CD14-positive monocyte (primary cell): ENCODE measurements at places on chromosomes 11 and 22.

DNA sequence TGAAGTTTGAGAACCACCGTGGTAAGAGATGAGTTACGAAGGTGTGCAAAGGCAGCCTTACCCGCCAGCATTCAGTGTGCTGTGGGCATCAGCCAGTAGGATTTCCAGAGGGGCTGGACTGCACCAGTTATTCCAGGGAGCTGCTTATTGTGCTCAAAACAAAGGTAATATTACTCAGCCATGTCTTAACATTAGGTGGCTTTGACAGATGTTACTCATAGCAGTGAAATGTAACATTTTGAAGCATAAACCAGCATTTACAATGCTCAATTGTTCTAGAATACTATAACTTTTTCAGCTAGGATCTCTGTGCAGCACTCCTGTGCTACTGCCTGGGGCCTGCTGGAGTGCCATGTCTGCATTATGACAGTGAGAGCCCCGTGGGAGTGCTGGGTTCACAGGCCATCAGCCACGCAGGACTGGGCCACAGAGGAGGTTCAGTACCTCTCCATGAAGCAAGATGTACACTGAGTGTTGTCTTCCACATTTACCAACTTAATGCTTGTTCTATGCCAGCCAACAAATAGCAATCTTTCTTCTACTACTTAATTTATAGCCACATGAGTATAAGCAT lies 238.1 kb downstream of the CADM1 start:
- no peak for DNase-seq

GRCh38 chr22:44988671-44989070 lies 21.1 kb downstream of the PHF21B start:
- DNase-seq, result no peak

- no peak for DNase-seq
These were observed 19.4 kb upstream of the IL17RA start for GRCh38 chr22:17065433-17065832.

- no peak for DNase-seq
These were observed 152.3 kb downstream of the FEZ1 start for GRCh38 chr11:125343718-125344131.

- no peak for DNase-seq
These were observed 437.7 kb downstream of the BUD13 start for GRCh38 chr11:116335078-116335477.

- DNase-seq, result no peak
These were observed 6.6 kb upstream of the FUT4 start for GRCh38 chr11:94537031-94537600.

GRCh38 chr11:63553759-63554158 lies 9.4 kb downstream of the PLAAT2 start:
- no peak for DNase-seq

DNA sequence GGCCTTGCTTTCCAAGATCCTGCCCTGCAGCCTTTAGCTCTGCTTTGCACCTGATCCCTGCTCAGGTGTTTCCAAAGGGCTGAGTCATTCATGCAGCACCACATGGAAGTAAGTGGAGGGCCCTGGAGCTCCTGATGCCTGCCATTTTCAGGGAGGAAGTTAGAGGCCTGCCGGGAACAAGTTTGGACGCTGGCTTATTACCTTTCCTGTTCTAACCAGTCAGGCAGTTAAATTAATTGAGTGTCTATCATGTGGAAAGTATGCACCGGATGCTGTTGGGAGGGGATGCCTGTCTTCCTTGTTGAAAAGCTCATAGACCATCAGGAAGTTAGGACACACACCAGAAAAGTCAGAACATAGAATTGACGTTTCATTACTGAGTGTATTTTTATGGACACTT lies 73.7 kb upstream of the PLET1 start:
- DNase-seq, result no peak

GRCh38 chr11:134346101-134346975 lies 14.6 kb downstream of the GLB1L2 start:
- no peak for DNase-seq

DNA sequence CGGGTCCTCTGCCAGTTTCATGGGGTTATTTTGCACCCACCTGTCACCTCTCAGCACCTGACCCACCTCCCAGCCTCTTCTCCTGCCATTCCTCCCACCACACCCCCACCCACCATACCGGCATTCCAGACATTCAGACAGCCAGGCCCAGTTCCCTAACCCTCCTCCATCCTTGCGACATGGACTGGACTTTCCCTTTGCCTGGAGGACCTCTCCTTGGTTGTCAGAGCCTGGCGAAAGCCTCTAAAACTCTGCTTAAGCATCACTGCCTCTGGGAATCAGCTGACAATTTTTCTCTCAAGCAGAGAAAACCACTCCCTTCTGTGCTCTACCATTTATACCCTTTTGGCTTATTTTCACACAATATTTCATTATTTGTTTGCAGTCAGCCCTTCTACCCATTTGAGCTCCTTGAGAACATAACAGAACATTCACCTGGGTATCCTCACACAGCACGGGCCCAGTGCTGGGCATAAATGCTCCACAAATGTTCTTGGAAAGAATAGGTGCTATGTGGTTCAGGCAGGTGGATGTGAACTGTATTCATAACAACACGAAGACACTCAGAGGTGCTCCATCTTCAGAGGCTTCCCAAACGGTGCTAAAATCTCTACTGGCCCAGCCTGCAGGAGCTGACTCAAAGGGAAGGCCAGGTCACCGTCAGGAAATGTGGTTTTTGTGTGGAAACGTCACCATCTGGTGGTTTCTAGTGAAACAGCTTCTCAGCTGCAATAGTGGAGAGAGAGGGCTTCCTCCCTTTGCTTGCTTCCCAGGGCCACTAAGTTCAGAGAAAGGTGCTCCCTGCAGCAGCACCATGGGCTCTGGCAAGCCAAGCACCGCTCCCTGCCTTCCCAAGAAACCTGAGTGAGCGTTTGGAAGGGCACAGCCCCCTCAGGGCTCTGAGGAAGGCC lies 10.4 kb downstream of the SPATA19 start:
- no peak for DNase-seq

GRCh38 chr22:35782504-35782903 lies 64.8 kb downstream of the APOL5 start:
- no peak for DNase-seq

DNA sequence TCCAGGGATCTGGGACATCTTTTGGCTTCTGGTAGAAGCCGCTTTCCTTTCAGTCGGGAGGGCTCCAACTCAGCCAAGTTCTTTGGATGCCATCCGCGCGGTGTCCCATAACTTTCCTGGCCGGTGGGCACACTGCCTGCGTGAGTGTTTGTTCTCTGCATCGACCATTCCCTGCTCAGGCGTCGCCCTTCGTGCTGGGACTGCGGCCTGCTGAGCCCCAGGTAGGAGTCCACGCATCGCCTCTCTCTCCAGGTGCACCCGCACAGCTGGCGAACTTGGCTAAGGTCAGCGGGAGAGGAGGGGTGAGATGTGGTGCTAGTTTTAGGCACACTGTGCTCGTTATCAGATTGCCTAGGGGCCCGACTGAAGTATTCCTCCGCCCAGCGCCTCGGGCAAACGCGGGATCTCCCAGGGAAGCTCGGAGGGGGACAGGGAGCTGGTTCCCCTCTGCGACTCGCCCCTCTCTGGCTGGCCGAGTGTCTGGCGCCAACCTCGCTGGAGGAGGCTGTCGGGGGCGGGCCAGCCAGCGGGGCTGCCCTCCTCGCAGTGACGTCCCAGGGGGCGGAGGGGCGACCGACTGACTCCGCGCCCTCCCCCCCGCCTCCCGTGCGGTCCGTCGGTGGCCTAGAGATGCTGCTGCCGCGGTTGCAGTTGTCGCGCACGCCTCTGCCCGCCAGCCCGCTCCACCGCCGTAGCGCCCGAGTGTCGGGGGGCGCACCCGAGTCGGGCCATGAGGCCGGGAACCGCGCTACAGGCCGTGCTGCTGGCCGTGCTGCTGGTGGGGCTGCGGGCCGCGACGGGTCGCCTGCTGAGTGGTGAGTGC lies at the start of gene LAYN:
LAYN (plus strand) TSS at position 607 of the 823 bp plus-strand sequence; CDS start at position 731, 124 bp downstream.
- no peak for DNase-seq

GRCh38 chr11:34261095-34261494 lies 96.7 kb downstream of the ABTB2 start:
- no peak for DNase-seq

- DNase-seq, result no peak
These were observed 4.0 kb upstream of the FAM111A start for GRCh38 chr11:59138643-59139042.

DNA sequence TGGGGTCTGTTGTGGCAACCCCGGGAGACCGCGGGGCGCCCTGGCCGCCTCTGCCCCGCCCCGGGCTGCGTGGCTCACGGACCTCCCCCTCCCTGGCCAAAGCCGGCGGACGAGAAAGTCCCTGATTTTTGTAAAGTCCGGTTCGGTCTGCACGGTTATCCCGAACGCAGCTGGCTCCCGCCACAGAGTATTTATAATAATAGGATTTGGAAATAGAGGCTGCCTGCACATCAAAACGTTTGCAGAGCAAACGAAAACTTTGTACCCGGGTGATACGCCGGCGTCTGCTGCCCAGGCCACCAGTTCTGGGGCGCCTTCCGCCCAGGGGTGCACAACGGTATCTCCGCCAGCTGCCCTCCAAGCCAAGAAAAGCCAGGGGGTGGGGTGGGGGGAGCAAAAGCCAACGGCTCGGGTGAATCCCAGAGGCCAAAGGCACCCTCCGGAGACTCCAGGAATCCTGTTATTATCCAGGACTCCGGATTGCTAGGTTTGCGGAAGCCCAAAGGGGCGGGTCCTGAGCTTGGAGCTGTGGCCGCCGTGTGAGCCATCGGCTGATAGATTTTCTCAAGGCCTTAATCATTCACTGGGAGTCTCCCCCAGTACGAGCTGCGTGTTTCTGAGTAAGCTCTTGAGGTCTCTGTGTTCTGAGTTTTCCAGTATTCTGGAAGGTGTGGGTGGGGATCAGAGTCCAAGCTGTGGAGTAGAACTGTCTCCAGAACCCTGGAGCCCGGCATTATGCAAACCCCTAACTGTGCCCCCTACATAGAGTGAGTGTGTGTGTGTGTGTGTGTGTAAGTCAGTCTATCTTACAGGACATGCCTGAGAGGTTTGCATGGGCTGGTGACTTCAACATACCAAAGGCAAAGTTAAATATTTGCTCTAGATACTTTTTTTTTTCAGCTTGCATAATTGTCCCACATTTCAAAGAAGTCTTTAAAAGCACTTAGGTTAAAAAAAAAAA lies 673 bp upstream of the SHANK2 start:
- no peak for DNase-seq

DNA sequence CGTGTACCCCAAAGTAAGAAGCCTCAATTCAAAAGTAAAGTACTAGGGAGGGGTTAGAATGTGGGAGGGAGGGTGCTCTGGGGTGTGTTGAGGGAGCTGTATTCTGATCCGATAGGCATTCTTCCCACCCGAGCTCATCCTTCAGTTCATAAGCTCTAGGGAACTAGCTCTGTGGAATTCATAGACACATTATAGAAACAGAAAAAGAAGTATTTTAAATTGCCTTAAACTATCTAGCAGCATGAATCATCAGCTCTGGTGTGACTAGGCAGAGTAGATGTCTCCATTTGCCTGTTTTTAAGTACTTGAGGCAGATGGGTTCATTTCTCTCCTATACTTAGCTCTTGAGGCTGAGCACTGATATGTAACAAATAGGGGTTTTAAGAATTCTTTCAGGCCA lies 7.3 kb upstream of the SGSM3 start:
- DNase-seq, result no peak

DNA sequence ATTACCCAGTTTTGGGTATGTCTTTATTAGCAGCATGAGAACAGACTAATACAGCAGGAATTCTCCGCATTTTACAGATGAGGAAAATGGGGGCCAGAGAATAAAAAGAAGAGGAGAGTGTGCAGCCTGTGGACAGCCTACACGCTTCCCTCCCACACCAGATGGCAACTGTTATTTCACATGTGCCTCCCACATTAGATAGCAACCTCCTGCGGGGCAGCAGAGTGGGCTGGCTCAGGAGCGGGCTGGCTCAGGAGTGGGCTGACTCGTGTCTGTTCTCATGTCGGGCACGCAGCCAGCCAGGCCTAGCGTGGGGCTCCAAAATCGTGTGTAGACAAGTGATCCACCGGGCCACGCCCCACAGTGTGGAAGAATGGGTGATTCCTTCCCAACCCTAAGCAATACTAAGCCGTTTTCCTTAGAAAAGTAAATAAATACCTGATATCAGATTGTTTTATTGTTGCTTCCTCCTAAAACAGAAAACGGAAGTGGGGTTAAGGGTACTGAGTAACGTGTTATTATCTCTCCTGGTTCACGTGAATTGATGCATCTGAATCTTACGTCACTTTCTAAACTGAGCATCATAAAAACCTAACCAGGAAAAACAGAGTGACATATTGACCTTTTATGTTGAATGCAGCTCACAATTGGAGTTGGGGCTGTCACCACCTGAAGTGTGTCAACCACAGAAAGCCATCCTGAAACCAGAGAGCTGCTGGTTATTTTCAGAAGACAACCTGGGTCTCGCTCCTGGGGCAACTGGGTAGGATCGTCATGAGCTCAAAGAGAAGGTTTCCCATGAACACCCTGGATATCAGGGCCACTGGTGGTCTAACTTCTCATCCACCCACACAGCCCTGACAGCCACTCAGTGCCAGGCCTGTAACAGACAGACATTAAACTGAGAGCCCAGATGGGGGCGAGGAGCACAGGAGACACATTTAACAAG lies 3.3 kb downstream of the TTLL1 start:
- DNase-seq, result no peak

DNA sequence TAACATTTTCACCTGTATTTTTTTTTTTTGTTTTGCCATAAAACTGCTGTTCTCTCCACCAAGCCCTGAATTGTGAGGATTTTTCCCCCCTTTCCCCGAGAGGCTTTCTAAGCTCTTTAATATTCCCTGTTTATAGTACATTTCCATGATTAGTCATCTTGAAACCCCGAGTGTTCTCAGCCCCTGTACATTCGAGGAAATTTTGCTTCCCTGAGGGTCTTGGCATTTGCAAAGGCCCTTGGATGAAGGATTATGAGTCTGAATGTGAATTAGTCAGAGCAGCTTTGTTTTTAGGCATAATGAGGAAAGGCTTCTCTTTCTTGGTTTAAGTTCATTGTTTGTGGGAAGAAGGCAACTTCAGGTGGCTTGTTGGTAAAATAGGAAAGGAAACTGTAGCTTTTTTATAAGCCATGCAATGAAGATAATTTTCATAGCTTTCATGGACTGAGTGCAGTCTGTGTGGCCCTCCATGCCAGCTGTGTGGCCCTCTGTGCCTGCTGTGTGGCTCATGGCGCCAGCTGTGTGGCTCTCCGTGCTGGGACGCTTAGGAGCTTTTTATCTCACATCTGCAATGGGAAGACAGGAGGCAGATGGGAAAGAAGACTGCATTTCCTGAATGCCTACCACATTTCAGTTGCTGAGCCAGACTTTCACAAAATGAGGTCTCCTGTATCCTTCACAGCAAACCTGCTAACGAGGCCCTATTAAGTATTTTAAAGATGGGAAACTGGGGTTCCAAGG lies 129.0 kb downstream of the TEAD1 start:
- no peak for DNase-seq

- DNase-seq, result no peak
These were observed 4.6 kb downstream of the TMEM86A start for GRCh38 chr11:18703001-18703763.

GRCh38 chr11:8249482-8249881 lies 14.2 kb downstream of the LMO1 start:
- DNase-seq, result no peak

- no peak for DNase-seq
These were observed 270.3 kb upstream of the RAG2 start for GRCh38 chr11:36868380-36868779.

- no peak for DNase-seq
These were observed 94.9 kb downstream of the LARGE2 start for GRCh38 chr11:46017341-46017740.

- no peak for DNase-seq
These were observed 34.2 kb downstream of the MACROD1 start for GRCh38 chr11:64131683-64132190.
